ENCODE measurements at places on chromosomes 7 and 10.
A peak's percentile ranks its signal among the peaks of the same experiment; 100 is the strongest.

DNA sequence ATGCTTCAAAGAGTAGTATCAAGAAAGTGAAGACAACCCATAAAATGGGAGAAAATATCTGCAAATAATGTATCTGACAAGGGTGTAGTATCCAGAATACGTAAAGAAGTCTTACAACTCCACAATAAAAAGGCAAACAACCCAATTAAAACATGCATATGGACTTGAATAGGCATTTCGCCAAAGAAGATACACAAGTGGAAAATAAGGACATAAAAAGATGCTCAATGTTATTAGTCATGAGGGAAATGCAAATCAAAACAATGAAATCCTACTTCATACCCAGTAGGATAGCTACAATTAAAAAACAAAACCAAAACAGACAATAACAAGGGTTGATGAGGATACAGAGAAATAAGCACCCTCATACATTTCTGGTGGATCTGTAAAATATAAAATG lies 79.2 kb downstream of the NUDCD3 start:
- no peak for DNase-seq

DNA sequence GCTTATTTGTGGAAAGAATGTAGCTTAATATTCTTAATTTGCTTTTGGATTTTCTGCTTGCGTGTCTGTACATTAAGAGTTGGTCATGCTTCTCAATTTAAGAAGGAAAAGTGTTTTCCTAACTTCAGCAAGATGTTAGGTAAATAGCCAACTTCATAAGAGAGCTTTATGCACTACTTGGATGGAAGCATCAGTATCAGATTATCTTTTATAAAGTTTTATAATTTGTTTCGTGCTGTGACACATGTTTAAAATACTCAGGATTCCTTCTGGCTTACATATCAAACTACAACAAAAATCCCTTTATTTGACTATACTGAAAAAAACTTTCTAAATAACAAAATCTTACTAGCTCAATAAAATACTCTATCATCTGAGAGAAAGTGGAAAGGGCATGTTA lies 34.8 kb upstream of the AGR2 start:
- no peak for DNase-seq

GRCh38 chr7:117338020-117338419 lies 15.2 kb upstream of the WNT2 start:
- no peak for DNase-seq

DNA sequence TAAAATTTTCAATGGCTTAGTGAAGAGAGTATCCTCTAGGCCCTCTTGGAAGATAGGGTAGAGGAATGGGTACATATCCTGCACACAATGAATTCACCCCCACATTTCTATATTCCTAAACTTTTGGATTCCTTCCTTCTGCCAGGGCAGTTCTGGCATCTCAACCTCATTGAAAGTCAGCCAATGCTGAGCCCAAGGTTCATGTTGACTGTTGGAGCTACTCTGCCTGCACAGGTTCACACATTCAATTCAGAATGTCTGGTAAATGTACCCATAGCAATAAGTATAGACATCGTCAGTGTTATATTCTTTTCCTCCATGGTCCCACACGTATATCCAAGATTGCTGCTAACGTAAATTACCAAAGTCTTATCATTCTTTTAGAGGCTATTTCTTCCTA lies 48.9 kb upstream of the STARD3NL start:
- DNase-seq: no peak

DNA sequence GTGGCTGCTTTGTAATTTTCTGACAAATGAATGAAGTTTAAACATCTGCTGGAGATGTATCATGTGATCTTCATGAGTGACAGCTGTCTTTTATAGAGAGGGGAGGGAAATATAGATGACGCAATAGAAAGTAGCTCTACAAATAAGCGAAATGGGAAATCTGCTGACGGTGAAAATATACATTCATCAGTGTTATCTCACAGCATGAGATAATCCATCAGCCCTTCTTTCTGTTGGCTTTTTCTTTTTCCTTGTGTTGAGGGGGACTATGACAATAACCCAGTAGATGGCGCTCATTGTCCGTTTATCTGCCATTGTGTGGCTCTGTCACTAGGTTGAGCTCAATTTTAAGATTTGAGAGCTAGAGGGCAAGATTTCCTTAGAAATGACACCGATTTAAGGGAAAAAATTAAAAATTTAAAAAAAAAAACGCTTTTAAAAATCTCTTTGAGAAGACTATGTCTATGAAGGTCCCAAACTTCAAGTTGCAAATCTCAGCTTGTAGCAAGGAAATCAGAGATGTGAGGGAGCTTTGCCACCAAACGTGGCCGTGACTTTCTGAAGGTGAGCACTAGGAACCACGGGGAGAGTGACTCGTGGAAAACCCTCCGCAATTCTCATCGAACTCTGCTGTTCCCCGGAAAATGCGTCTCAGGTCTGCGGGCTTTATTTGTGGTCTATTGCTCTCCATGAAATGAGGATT lies 114.6 kb upstream of the SFMBT2 start:
- peak; percentile 89 for DNase-seq

- DNase-seq: no peak
These were observed 190.4 kb downstream of the HDAC9 start for GRCh38 chr7:18685971-18686370.

- no peak for DNase-seq
These were observed 6.7 kb upstream of the OAT start for GRCh38 chr10:124425227-124425962.

- no peak for DNase-seq
These were observed 36.7 kb downstream of the SPAM1 start for GRCh38 chr7:123961771-123962170.

GRCh38 chr7:5363729-5364128 lies 59.9 kb downstream of the TNRC18 start:
- no peak for DNase-seq

DNA sequence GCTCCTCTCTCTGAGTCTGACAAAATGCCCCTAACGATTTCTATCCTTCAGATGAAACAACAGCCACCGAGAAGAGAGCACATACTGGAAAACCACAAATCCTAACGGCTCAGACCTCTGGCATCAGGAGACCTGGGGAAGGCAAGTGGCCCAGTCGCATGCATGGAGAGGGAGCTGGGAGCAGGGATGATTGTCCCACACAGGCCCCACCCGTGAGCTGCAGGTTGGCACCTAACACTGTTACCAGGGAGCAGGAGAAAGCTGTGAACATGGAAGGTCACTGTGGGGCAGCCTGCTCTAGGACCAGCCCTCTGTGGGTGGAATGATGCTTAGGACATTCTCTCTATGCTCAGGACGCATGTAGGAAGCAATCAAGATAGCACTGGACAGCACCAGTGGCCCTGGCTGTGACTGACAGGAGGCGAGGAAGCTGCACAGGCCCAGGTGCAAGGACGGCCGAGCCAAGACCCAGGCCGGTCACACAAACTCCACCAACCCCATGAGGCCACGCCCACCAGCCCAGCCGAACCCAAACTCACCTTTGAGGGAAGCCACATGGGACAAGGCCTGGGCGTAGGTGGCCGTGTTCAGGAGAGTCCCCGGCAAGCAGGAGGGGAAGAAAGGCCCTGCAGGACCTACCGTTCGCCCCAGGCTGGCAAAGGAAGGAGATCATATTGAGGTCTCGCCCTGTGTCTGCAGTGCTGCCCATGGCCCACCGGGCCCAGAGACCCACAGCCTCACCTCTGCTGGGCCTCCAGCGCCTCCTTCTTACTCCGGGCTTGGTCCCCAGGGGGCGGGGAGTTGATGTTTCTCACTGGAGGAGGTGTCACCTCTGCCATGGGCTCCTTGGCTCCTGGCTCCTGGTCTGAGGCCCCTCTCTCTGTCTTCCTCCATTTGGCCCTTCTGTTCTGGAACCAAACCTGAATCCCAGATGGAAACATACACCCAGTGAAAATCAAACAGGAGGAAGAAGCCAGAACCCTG lies 9.7 kb downstream of the DRGX start:
- no peak for DNase-seq

GRCh38 chr7:157760004-157760730 lies 423.4 kb downstream of the DNAJB6 start:
- peak; percentile 19 for DNase-seq

DNA sequence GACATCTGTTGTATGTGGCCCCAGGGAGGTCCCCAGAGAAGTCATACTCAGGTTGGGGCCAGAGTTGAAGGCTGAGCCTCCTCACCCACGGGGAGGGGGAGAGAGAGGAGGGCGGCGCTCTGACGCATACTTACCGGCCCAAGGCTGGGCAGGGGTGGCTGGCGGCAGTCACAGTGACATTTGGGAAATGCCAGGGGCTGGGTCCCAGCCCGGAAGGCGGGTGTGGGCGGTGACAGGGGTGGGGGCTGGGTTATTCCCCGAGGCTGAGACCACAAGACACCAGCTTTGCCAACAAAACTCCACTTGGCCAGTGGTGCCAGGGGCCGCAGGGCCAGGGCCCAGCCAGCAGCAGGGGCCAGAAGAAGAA lies 41.1 kb downstream of the RASGEF1A start:
- peak; percentile 55 for DNase-seq

DNA sequence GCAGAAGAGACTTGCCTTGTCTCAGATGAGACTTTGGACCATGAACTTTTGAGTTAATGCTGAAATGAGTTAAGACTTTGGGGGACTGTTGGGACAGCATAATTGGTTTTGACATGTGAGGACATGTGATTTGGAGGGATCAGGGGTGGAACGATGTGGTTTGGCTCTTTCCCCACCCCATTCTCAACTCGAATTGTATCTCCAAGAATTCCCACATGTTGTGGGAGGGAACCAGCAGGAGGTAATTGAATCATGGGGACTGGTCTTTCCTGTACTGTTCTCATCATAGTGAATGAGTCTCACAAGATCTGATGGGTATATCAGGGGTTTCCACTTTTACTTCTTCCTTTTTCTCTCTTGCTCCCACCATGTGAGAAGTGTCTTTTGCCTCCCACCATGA lies 229.7 kb upstream of the KCND2 start:
- no peak for DNase-seq

- no peak for DNase-seq
These were observed 9.6 kb upstream of the NUPR2 start for GRCh38 chr7:56125831-56126230.

- peak; percentile 89 for DNase-seq
These were observed 65.6 kb downstream of the NOD1 start for GRCh38 chr7:30412782-30413504.

- no peak for DNase-seq
These were observed 49.4 kb upstream of the RET start for GRCh38 chr10:43027331-43027955.

DNA sequence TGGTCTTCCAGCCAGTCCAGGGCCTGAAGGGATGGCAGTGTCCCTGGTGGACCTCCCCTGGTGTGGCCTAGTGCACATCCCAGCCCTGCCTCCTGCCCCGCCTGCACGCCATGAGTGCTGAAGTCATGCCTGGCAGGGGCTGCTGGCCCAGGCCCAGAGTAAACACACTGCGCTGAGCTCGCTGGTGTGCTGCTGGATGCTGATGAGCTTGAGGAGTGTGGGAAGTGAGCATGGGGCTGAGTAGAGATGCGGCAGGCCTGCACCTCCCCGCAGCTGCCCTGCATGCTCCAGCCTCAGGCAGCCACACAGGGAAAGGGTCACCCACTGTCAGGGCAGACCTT lies 43.2 kb downstream of the HTRA1 start:
- DNase-seq: peak; percentile 94

DNA sequence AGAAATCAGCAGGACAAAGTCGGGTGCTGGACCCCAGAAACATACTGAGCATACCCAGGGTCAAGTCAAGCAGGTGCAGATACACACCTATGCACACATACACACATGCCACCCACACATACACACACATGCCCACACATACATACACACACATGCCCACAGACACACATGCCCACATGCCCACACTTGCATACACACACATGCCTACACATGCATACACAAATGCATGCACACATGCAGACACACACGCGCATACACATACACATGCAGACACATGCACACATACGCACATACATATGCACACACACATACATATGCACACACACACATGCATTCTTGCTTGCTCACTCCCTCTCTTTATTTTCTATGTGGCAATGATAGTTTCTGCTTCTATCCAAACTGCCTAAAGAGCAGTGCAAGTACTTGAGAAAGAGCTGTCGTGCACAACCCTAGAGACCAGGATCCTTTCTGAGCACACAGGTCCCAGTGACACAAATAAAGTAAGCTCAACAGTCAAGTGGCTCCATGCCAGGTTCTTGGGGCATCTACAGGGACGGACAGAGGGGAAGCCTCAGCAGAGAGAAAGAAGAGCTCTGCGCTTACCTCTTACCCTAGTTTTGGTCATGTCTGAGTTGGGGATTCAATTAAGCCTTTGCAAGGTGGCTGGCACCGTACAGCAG lies 83.7 kb downstream of the EBF3 start:
- no peak for DNase-seq

DNA sequence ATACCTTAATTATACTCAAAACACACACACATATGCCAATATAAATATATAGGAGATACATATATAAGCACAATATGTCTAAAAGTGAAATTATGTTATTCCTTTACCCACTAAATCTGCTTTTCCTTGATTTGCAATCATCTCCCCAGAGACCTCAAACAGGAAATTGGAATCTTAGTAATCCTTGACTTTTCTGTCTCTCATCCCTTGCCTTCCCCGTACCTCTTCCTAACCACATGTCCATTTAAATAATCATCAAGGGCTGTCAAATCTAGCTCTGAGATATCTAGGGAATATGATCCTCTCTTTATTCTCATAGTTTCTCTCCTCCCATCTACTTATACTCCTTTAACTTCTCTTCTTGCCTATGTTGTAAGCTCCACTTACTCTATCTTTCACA lies 336.6 kb downstream of the HGF start:
- DNase-seq: no peak

DNA sequence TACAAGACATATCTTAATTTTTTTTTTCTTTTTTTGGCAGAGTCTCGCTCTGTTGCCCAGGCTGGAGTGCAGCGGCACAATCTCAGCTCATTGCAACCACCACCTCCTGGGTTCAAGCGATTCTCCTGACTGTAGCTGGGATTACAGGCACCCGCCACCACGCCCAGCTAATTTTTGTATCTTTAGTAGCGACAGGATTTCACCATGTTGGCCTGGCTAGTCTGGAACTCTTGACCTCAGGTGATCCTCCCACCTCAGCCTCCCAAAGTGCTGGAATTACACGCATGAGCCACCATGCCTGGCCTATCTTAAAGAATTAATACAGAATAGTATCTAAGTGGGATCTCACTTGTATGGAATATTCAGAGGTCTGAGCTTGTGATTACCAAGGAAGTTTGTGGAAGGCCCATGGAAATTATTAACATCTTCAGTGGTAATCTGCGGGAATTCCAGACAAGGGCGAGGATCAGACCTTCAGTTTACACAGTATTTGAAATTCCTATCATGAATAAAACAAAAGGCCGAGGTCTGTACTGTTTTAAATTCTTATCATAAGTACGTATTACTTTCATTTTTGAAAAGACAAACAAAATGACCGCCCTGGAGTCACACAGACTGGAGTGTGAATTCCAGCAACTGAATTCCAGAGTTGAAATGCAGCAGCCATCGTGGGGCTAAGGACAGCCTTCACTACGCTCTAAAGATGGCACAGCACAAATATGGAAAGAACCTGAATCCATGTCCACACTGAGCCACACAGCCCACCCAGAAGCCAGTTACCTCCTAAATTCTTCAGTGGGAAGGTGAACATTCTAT lies 16.7 kb downstream of the GPRIN2 start:
- DNase-seq: peak; percentile 50

- no peak for DNase-seq
These were observed 458.8 kb upstream of the GHITM start for GRCh38 chr10:83680470-83680891.
